ENCODE measurements at places on chromosomes 2 and 18.

DNA sequence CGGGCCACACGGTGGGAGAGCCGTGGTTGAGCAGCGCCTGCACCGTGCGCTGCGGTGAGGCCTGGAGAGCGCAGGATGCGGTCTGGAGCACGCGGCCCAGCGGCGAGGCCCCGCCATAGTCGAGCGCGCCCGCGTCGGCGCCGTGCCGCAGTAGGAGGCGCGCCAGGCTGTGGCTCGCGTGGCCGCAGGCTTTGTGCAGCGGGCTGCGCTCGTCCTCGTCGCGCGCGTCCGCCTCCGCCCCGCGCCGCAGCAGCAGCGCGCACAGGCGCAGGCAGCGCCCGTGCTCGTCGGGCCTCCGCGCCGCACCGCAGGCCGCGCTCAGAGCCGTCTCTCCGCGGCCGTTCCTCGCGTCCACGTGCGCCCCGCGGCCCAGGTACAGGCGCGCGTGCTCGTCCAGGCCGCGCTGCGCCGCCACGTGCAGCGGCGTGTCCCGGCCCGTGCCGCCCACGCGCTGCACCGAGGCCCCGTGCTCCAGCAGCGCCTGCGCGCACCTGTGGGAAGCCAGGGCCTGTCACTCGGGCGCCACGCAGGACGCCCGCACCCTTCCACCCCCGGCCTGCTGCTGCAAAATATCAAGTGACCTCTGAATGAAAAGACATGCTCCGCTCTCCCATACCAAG lies 46.3 kb upstream of the GBX2 start:
- DNase-seq, result no peak

DNA sequence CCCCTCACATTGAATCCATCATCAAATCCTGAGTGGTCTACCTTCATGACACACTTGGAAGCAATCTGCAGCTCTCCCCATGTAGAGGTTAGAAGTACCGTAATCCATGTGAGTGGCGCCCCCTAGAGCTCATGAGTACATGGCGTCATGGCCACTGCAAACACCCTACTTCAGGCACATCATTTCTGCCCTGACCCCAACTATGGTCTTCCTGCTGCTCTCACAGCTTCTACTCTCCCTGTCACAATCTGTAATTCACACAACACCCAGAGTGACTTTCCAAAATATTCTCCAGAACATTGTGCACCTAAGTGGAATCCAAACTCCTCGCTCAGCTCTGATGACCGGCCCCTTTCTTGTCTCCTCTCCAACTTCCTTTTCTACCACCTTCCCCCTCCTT lies 141.9 kb downstream of the ANKRD44 start:
- peak; percentile 72 for DNase-seq

- no peak for DNase-seq
Measured at GRCh38 chr18:45107425-45107824, 426.7 kb downstream of the SETBP1 start.

- DNase-seq, result no peak
Measured at GRCh38 chr2:153004627-153005026, 286.2 kb downstream of the ARL6IP6 start.

- no peak for DNase-seq
Measured at GRCh38 chr18:37419315-37419714, 146.3 kb downstream of the CELF4 start.

DNA sequence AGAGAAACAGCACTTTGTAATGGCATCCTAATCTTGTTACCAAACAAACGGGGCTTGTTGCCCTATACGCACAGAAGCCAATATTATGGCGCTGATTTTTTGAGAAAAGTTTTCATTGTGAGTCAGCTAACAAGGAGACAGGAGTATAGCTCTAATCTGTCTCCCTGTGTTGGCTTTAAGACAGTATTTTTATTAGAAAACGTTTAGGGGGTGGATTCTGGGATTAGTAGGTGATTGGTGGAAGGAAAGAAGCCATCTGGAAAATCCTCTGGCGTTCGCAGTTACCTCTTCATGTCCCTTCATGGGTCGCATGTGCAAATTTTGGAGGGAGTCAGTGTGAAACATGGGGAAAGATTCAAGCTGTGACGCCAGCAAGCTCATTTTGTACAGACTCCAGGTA lies 698 bp upstream of the TMEM237 start:
- DNase-seq, result no peak

- peak; percentile 23 for DNase-seq
Measured at GRCh38 chr2:120261387-120262006, 8.8 kb downstream of the RALB start.

Data from CD4-positive, alpha-beta T cell treated with Interleukin-2 at 100 ng/mL for 4 hours (primary cell).